D721Med (cell line): ENCODE measurements at places on chromosomes 2 and 18.

GRCh38 chr2:190255676-190256075 lies 64.0 kb downstream of the HIBCH start:
- no peak for DNase-seq

DNA sequence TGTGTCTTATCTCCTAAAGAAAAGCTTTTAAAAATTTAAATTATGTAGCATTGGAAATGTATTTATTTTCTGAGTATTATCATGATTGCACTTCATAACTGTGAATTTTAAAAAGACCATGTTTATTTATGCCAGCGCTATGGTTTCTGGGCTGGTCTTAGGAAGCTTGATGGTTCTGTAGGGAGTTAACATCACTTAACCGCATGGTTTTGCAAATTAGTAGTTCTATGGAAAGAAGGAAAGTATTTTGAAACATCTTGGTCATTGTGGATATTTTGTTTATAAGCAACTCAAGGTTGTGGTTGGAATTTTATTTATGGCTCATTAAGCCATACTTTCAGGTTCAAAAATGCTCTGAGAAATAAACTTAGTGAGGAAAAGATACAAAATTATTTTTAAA lies 549.4 kb downstream of the STK39 start:
- no peak for DNase-seq

GRCh38 chr18:28469946-28470345 lies 293.0 kb upstream of the CDH2 start:
- DNase-seq, result no peak

DNA sequence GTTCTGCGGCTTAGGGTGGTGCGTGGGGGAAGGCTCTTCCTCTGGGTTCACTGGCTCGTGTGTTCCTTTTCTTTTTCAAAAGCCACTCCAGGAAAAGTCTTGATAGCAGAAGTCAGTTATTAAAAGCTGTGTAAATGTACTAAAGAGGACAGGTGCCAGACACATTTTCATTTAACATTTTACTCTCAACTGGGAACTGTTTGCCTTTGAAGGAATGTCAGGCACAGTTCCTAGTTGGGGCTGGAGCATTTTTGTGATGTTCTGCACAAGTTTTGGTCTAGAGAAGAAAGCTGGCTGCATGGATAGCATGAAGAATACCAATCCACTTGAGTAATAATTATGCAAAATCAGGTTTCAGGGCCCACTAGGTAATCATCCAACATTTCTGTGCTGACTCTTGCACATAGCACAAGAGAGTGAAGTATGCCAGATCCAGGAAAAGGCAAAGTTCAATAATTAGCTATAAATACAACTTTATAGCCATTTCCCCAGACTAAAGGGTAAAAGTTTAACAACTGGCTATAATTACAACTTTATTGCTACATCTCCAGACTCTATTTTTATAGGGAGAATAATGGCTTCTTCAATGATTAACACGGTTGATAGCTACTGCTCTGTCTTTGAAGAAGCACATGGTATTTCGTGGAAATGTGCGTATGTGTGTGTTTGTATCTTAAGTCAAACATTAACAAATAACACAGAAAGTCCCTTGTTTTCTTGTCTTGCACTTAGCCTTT lies 16.2 kb downstream of the SCYGR8 start:
- no peak for DNase-seq

DNA sequence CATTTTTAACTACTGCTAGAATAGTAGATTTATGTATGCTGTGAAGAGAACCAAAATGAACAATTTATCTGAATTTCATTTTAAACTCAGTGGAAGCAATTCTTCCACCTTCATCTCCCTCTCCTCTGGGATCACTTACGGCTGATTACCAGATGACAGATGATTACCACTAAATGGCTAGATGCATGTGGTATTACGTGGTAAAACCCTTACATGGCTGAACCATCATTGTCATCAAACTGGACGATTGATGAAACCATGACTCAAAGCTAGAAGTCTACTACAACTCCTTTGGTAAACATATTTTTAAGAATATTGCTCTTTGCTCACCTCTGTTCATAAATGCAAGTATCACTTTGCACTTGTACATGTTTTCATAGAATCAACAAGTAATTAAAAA lies 48.5 kb upstream of the DOCK10 start:
- DNase-seq, result no peak

DNA sequence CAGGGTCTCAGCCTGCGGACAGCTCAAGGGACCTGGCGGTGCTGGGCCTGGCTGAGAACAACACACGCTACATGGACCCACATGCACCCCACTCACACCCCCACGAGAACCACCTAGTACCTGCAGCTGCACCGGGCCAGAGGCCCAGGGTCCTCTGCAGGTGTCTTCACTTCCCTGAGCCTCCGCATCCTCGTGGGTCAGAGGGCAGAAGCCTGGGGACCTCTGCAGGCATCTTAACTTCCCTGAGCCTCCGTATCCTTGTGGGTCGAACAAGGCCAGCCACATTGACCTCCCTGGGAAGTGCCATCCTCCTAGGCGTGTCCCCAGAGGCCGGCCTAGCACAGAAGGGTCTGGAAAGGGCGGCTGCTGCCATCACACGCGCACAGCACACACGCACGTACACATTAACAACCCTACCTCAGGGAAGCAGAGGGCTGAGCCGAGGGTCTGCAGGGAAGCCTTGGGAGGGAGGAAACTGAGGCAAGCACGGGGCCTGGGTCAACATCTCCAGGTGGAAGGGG lies 62.5 kb upstream of the HPCAL1 start:
- no peak for DNase-seq

GRCh38 chr18:37720663-37721062 lies 155.1 kb upstream of the CELF4 start:
- DNase-seq, result no peak

DNA sequence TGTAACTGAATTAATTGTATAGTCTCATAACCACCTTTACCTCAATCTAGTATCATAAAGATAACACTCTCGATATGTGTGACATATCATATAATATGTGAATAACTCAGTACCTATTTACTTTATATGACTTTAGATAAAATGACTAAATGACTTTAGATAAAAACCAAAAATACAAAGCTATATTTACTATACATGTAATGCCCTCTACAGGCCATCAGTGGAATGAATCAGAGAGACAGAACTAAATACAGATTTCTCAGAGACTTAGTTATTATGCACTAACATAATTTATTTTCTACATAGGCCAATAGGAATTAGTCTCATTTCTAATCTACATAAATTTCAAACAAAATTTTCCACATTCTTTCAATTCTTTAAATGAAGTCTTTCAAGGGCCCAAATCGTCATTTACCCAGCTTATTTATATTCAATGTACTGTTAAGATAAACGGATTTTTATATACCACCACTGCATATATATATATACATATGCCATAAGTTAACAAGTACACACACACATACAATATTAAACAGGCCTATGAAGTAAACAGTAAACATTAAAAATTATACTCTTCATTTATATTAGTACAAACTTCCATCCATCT lies 219.9 kb downstream of the EXOC6B start:
- peak; percentile 12 for DNase-seq

DNA sequence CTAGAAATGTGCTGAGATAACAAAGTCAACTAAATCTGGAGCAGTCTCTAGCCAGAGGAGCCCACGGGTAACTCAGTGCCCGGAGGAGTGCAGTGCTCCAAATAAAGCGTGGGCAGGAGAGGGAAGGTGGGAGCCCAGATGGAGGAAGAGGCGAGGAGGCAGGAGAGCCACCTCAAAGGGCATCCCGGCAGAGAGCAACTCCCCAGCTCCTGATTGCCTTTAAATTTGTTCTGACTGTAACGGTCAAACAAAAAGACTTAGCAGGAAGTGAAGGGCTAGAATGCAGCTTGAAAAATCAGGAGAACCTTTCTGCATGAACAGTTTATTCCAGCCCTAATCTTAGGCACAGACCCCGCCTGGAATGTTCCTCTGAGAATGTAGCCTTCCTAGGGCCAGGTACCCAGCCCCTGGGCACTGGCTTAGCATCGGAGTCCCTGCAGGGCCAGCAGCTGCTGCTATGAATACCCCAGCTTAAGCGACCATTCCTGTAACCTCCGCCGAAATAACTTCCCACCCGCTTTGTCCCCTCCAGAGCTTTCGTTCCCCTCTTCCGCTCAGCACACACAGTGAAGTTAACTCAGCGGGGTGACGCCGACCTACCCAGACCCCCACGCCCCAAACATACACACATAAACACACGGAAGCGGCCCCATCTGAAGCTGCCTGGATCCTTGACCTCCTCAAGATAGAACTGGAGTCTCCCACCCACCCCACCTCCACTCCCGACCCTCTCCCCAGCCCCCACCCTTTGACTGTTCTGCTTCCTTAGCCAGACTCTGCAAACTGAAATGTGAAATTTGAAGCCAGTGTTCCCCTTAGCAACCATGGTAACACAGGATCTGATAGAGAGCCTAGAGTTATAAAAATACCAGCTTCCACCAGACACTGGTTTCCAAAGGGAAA lies 123.2 kb downstream of the SMAD7 start:
- DNase-seq, result no peak

DNA sequence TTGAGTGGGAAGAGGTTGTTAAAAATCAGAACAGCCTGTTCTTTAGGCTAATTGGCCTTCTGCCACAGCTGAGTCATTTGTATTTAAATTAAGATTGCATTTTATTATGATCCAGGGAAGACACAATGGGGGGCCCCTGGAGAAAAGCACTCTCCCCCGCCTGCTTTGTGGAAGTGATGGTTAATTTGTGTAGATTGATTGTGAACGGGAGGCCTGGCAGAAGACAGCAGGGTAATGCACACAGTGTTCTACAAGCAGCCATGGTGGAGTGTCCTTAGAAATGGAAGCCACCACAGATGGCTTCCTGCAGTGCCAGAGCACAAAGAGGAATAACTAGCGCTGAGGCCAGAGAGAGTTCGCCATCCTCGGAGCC lies 19.6 kb downstream of the RAMP1 start:
- DNase-seq, result no peak

DNA sequence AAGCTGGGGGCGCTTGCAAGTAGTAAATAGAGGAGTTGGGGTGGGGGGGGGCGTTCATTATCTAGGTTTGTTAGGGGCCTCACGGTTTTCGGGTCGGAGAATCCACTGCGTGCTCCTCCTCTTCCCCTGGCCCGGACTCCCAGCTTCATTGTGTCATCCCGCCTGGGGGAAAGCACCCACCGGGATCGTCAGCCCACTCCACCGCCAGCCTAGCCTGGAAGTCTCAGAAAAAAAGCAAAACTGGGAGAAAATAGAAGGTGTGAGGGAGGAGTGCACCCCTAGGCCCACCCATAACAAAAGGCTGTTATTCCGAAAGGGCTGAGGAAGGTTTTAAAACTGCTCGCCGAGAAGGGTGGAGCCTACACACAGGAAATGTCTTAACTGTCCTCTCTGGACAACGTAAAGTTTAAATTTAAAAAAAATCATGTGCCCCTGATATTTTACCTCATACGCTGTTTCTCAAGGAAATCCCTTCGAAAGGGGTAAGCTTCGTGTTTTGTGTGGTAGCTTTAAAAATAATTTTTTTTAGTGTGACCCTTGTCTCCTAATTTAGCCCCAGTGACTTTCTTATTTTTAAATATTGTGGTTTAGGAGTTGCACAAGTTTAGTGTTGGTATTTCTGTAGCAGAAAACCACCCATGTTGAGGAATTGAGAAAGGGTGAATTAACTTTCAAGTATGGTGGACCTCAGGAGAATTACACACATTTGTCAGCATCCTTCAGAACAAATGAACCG lies 104.2 kb downstream of the SPTBN1 start:
- no peak for DNase-seq
